ENCODE measurements at places on chromosomes 13 and 19. TPM values are rescaled to one million over a fixed set of nuclear protein-coding genes. Genes with fewer than 3 reads are reported as not detected.

- no peaks in the 10 kb centered on the region for H3K36me3 ChIP-seq
- H3K4me1 ChIP-seq = peaks cover 8% of the 10 kb centered on the region
- peaks cover 73% of the 10 kb centered on the region for H3K27me3 ChIP-seq
- H3K4me3 ChIP-seq = peak overlapping the region; percentile 55
- no peak for DNase-seq
- no peak overlapping the region for H3K27ac ChIP-seq
Measured at GRCh38 chr13:99982036-99982730, 599 bp downstream of the ZIC2 start.

FAM216B gene
- total RNA-seq = not detected

DNA sequence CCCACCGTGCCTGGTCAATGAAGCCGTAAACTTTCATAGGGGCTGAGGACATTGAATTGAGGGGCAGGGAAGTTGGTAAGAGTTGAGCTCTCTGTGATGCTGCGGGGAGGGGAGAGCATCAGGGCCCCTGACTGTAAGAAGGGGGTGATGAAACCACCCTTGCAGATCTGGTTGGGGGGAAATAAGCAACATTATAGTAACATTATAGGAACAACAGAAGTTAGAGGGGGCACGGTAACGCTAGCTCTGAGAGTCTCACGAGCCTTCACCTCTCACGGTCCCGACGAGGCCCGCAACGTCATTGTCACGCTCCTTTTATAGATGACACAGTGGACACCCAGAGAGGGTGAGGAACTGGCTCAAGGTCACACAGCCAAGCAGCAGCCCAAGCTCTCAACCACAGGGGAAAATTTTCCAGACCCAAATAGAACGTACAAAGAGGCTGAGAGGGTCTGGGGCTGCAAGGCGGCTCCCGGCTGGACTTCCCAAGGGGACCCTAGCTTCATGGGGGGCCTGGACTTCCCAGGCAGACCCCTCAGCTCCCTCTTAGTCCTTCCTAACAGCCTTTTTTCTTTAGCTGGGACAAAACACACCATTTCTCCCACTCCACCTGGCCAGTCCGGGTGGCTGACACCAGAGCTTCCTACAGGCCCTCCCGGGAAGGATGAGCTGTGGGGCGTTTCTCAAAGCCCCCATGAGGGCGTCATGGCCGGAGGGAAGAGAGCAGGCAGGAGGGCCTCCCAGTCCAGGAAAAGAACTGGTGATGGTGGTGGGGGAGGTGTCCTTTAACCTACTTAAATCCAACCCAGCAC is 4.1 kb downstream of the TLE5 start:
- H3K36me3 ChIP-seq = peaks cover 9% of the 10 kb centered on the region
- no peak overlapping the region for H3K27ac ChIP-seq
- no peaks in the 10 kb centered on the region for H3K27me3 ChIP-seq
- peaks cover 16% of the 10 kb centered on the region for H3K4me1 ChIP-seq
- H3K4me3 ChIP-seq = no peak overlapping the region

DNA sequence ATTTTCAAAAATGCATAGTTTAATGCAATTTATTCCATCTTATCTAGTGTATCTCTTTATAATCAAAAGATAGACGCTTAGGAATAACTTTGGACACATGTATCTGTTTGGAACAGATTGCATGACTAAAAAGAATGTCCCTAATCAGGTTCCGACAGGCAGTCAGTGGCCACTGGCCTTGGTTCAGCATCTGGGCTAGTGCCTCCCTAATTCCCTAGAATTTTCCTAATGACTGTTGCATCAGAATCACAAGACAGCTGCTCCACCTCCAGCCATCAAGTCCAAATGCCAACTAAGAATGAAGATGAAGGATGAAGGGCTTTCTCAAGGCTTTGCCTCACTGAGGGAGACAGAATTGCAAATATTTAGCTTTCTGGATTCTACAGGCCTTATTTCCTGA is 173.8 kb downstream of the EFNB2 start:
- DNase-seq = no peak
- no peaks in the 10 kb centered on the region for H3K27me3 ChIP-seq
- no peak overlapping the region for H3K27ac ChIP-seq
- H3K36me3 ChIP-seq = no peaks in the 10 kb centered on the region
- no peaks in the 10 kb centered on the region for H3K4me1 ChIP-seq

- no peaks in the 10 kb centered on the region for H3K27me3 ChIP-seq
- H3K27ac ChIP-seq = no peak overlapping the region
- no peaks in the 10 kb centered on the region for H3K4me1 ChIP-seq
- H3K36me3 ChIP-seq = no peaks in the 10 kb centered on the region
- DNase-seq = peak; percentile 4
Measured at GRCh38 chr13:81917810-81918209, 1576.9 kb upstream of the SPRY2 start.
